Activated T-cell treated with anti-CD3 and anti-CD28 coated beads, Interleukin-2, amount 50 U/mL, for 1 hour (primary cell): ENCODE measurements at places on chromosomes 7 and 10.

GRCh38 chr10:30992681-30993080 is 39.0 kb downstream of the ZNF438 start:
- no peak for DNase-seq

DNA sequence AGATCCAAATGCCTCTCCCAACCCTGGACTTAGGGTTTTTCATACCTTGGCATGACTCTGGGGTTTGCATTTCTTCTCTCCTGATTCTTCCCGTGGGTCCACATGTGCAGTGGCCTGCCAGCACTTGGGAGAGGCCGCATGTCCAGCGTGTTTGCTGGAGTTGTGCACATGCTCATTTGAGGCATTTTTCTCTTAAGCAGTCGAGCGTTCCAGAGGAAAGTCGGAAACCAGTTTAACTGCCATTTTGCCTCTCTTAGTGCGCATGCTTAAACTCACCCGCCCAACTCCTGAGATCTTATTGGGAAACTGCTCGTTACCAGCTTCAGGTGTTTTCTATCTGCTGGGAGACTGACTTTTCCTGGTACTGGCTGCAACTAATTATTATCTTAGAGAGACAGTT is 888.4 kb upstream of the PHF14 start:
- no peak for DNase-seq

DNA sequence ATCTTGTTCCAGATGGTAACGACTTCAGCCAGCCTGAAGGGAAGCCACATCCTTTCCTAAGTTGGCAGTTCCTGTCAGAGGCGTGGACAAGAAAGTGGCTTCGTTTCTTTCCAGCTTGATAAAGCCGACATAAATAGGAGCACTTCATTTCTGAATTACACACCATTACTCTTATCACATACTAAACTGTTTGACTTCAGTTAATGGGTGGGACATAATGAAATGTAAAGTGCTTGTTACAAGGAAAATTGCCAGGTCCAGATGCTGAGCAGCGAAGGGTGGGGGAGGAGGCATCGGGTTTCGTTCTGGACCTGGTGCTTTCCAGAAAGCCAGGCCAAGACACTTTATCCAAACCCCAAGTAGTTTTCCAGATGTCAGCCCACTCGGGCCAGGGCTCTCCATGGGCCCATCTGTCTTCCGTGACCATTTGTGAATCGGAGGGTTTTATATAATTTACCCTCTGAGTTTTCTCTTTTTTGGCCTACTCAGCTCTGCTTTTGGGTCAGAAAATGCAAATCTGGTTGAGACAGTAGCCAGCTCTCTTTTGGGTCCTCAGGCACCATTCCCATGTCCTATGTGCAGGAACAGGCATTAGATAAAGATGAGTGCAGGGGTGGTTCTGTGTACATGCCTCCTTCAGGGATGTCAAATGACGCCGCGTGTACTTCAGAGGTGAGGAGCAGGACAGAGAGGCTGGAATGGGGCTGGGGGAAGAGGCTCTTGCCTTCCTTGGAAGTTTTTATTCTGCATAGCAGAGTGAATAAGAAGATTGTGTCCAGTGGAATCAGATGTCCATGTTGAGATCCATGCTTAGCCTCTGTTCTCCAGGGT is 90.2 kb downstream of the TACC2 start:
- no peak for DNase-seq

- no peak for DNase-seq
Observed at GRCh38 chr7:4800487-4800886, 25.1 kb downstream of the AP5Z1 start.

DNA sequence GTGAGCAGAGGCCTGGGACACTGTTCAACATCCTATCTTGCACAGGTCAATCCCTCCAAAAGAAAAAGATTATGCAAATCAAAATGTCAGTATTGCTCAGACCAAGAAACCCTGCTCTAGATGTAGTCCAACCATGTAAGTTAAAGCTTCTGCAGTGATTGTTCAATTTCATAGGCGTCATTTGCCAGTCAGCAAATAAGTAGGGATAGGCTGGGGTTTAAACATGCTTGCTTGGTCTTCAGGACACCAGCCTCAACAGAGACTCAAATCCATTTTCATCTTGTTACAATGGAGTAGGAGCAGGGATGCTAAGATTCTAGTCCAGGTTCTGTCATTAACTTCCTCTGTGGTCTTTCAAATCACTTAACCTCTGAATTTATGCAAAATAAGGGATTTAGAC is 89.1 kb downstream of the NRP1 start:
- no peak for DNase-seq

DNA sequence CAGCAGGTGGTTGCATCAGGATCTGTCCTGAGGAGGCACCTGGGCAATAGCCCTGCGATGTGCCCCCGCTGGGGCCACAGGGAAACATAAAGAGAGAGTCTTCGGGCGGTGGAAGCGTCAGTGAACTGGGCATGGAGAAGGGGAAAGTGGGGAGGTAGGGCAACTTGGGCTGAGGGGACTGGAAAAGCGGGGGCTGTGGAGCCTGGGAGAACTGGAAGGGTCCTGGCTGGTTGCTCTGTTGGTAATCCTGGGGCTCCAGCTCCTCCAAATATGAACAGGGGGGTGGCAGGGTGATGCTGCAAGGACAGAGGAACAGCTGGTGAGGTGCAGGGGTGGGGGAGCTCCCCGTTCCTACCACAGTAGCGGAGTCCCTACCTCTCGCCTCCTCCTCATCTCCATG is 5.2 kb downstream of the NOBOX start:
- no peak for DNase-seq
